ENCODE measurements at places on chromosomes 1 and 21.

DNA sequence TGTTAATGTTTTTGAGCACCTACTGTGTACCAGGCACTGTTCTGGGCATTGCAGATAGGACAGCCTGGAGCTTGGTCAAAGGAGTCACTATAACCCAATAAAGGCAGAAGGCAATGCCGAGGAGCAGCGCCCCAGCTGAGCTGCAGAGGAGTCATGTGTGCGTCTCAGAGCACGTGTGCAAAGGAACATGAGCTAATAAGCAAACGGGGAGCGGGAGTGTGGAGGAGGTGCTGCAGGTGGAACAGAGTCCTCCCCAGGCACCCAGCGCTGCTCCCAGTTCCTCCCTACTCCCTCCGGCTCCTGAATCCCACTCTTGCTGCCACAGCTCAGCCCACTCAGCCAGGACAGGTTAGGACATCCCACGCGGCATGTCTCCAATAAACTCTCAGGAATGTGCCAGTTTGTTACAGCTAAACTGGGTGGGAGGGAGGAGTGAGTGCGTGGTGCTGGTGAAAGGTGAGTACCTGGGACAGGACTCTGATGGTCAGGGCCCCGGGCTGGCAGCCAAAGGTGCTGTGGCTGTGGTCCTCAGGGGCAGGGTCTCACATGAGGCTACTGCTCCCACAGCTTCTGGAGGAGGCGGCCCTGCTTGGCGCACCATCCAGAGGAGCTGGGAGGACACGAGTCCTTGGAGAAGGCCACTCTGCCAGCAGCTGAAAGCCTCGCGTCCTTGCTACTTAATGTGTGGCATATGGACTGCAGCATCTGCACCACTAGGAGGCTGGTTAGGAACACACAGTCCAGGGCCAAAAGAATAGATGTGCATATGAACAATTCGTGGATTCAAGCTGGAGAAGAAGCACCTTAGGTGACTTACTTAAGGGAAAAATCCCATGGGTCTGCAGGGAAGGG lies 52.3 kb downstream of the GRIK3 start:
- DNase-seq: no peak

GRCh38 chr1:202349206-202349928 lies 868 bp downstream of the PPP1R12B start:
- peak; percentile 56 for DNase-seq

- DNase-seq: peak; percentile 83
Observed at GRCh38 chr1:22861764-22862440, 110.8 kb downstream of the LACTBL1 start.

- DNase-seq: no peak
Observed at GRCh38 chr1:180849031-180849775, 63.5 kb upstream of the KIAA1614 start.

DNA sequence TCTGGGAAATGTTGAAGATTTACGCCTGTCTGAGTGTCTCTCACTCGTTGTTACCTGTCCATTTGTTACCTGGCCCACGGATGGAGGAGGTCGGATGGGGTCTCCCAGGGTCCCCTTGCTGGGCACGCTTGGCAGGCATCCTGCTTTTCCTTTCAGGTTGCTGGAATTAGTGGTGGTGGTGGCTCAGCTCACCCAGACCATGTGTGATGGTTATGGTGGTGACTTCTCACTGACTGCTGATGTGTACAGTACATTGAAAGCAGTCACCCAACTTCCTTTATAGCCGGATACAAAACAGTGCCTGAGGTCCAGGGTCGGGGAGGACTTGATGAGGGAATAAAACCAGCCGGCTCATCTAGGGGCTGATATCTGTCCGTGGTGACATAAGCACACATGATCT lies 19.5 kb downstream of the MAPKAPK2 start:
- no peak for DNase-seq

All from AG08396 (cell line).